ENCODE measurements at places on chromosomes 7 and 10.

- no peak for DNase-seq
Observed at GRCh38 chr7:34086064-34086463, 180.7 kb downstream of the BMPER start.

DNA sequence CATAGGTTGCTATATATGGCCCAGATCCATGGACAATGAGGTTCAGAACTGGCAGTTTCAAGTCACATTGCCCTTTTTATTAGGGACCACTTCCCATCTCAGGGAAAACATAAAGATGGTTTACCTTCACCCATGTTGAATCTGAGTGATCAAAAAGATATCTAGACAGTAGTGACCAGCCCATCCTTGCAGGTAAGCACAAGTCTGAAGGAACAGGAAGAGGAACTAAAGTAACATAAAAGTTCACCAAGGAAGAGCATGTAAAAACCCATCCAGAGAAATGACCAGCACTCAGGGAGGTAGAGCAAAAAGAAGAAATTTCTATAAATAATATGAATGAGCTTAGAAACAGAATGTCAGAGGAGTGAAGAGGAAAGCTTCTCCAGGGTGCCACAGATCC is 382.5 kb downstream of the PARD3 start:
- DNase-seq: no peak

- DNase-seq: no peak
Observed at GRCh38 chr10:89095701-89096391, 105.2 kb downstream of the FAS start.

GRCh38 chr7:44050915-44051560 is 6.5 kb downstream of the DBNL start:
- DNase-seq: no peak

GRCh38 chr7:105876964-105877601 is 684 bp upstream of the ATXN7L1 start:
- DNase-seq: peak; percentile 44

DNA sequence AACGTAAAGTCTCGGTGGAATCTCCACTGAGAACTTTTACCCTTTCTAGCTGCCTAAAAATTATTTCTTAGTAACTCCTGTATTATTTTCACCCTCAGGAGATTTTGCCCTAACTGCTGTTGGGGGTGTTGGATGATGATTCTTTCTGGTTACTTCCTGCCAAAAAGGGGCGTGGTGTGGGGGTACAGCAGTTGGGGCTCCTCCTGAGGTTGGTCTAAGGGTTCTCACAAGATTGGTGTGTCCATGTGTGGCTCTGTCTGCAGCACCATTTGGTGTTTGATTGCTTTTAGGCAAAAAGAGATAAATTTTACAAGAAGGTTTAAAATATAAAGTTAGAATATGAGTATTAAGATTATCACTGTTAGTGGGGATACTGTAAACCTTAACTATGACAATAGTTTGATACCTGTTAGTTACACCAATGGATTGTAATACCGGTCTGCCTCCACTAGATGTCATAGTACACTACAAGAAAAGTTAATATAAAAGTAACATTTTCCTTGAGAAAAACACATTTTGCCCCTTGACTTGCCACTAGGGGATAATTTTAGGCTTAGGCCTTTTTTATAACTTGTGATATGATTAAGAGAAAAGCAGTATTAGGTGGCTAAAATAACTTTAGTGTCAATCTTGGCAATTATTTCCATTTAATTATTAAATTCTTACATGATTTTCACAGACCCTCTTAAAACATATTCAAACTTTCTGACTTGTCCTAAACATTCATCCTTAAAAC is 928.7 kb downstream of the IPMK start:
- DNase-seq: no peak

DNA sequence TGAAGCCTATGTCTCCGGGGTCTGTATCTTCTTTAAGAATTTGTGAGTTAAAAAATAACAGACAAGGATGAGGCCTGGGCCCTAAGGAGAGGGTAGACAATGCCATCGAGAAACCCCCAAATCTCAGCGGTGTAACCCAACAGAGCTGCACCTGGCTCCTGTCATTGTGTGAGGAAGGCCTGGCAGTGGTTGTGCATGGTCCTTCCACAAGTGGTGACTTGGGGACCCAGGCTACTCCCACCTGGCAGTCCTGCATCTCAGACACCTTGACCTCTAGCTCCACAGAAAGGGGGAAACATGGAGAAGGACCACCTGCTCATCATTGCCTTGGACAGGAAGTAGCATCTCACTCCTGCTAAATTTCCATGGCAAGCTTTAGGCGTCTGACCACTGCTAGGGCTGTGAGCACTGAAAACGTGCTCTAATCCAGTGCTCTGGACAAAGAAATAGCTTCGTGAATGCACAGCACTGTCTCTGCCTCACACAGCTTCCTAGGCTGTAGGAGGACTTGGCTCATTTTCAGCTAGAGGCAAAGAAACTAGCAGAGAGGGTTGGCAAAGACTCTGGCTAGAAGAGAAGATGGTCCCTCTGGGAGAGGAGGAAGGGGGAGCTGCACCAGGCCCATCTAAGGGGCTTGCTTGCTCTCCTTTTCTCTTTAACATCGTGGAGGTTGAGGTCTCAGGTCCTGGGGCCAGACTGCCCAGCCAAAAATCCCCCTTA is 273.9 kb upstream of the ZMIZ1 start:
- DNase-seq: no peak

DNA sequence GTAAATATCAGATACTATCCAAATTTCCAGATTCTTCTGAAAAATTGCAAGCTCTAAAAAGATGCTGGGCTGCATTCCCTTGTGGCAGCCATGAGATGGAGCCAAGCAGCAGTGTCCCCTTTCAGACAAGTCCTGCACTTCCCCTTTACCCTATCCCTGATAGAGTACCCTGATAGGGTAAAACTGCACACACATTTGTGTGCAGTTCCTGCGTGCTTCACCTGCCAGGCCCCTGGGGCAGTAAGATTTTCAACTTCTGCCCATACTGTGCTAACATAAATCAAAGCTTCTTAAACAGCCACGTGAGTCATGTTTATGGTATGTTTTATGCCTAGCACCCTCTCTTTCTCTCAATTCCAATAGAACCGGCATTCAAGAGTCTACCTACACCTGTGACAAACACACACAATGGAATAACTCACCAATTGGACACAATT is 52.2 kb downstream of the IFIT5 start:
- DNase-seq: no peak

DNA sequence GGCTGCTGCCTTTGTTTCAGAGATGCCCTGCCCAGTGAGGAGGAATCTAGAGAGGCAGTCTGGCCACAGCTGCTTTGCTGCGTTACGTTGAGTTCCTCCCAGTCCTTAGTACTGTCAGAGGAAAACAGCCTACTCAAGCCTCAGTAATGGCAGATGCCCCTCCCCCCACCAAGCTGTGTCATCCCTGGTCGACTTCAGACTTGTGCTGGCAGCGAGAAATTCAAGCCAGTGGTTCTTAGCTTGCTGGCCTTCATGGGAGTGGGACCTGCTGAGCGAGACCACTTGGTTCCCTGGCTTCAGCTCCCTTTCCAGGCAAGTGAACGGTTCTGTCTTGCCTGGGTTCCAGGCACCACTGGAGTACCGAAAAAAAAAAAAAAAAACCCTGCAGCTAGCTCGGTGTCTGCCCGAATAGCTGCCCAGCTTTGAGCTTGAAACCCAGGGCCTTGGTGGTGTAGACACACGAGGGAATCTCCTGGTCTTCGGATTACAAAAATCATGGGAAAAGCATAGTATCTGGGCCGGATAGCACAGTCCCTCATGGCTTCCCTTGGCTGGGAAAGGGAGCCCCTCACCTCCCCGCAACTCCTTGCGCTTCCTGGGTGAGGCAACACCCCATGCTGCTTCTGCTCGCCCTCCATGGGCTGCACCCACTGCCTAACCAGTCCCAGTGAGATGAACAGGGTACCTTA is 9.1 kb downstream of the SDHAF3 start:
- no peak for DNase-seq

DNA sequence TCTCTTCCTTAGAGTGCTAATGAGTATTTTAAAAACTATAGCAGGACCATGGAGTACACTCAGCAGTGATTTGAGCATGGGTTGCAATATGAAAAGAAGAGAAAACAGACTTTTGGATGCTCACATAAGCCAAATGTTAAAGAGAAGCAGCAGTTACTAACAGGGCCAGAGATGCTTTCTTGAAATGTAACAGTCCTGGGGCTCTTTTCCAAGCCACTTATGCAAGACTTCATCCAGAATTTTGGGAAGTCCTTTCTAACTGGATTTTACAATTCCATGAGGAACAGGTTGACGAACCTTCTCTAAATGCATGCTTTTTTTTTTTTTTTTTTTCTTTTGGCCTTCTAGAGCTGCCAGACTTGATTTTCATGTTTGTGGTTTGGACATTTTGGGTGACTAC is 282.0 kb downstream of the SEC23IP start:
- DNase-seq: no peak

DNA sequence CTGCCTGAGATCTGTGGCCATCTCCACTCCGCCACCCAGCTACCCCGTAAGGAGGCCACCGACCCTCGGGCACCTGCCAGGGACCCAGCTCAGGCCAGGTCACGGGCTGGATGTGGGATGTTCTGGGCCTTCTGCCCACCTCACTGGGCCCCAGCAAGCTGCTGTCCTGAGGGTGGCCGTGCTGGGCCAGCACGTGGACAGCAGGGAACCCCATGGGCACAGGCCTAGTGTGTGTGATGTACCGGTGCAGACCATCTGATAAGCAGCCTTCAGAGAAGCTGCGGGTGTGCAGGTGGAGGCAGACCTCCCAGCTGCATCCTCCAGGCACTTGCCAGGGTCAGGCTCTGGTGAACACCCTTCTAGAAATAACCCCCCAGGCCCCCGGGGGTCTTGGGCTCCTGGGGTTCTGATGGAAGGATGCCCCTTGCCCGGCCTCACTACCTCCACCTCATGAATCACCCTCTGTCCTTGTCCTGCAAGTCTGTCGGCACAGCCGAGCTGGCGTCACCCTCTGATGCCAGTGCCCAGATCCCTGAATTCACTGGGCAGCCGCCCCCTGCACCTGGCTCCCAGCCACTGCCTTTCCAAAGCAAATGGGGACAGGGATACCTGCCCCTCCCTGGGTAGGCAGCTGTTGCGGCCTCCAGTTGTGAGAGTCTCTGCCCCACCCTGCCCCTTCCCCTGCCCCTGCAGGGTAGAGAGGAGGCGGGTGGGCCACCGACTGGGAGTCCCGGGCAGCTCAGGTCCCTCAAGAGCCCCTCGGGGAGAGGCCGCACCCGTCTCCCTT is 139.8 kb downstream of the FAM53B start:
- no peak for DNase-seq

- no peak for DNase-seq
Observed at GRCh38 chr10:96560489-96560888, 26.3 kb downstream of the TM9SF3 start.

- no peak for DNase-seq
Observed at GRCh38 chr10:53749439-53749838, 976.9 kb upstream of the MBL2 start.

DNA sequence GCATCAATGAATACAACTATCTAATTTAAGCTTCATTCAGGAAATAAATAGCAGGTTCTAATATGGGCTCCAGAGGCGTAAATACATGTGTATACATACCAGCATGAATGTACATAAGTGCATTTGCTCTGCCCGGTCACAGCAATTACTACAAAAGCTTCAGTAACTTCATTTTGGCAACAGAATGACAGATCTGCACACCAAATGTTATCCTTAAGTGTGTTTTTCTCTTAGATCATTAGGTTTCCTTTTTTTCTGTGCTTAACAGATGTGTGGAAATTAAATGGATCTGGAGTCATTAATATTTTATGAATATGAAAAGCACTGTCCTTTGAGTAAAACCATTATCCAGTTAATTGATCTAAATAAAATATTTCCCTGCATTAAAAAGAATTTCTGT is 159.0 kb upstream of the MEOX2 start:
- no peak for DNase-seq

DNA sequence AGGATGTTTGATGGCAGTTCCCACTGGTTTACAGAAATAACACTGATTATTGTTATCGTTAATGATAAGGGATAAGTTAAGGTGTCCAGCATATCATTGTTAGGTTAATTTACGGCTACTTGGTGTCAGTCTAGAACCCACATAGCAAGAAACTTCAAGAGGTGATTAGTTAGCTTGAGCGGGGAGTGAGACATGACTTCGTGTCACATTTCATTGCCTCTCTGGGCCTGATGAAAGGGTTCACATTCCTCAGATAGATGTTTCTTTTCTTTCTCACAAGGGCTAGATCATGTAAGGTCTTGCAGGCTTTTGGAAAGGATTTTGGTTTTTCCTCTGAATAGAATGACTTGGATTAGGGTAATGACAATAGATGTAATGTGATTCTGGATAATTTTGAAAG is 26.7 kb downstream of the WAC start:
- DNase-seq: no peak

DNA sequence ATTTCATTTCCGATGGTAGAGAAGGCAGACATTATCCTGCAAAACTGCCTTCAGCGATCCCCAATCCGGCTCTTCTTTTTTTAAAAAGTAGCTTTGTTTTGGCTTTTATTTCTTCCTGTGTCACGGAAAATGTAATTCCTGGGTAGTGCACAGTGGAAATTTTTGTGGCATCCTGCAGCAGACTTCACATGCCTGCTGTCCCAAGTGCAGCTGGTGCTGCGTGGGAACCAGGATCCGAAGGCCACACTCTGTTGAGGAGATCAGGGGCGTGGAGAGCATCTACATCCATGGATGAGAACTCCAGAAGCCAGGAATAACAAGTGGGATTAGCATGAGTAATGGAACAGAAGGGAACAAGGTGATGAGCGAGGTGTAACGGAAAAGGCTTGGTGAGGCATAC is 4.6 kb downstream of the VWA2 start:
- DNase-seq: no peak

GRCh38 chr10:52999258-52999657 is 226.7 kb upstream of the MBL2 start:
- no peak for DNase-seq

DNA sequence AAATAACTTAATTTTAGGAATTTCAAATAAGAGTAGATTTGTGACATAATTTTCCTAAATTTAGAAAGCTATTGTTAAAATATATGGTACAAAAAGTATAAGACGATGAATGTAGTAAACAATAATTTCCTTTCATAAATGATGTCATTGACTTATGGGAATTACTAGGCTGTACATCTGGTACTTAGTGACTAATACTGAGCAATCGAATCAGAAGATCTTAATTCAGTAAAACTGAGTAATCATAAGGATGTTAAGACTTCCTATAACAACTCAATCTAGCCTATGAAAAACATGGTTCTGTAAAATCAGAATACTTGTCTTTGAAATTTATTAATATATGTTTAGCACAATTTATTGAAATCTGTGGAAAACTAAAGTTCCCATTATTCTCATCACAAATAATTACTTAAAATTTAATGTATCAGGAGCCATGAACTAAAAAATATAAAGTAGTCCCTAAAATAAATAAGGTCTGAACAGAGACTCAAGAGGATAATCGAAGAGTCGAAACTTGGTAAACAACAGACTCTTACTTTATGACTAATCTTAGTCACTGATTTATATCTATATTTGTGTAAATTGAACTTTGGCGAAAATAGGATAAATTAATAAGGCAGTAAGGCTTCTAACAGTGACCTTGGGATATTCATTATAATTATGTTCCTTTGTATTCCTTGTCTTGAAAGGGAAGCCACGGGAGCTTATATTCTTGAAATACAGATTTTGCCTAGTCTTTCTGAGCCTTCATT is 142.1 kb downstream of the HGF start:
- DNase-seq: no peak

GRCh38 chr10:93897070-93897780 is 3.4 kb downstream of the SLC35G1 start:
- no peak for DNase-seq
